ENCODE measurements at places on chromosomes 2 and 18.

DNA sequence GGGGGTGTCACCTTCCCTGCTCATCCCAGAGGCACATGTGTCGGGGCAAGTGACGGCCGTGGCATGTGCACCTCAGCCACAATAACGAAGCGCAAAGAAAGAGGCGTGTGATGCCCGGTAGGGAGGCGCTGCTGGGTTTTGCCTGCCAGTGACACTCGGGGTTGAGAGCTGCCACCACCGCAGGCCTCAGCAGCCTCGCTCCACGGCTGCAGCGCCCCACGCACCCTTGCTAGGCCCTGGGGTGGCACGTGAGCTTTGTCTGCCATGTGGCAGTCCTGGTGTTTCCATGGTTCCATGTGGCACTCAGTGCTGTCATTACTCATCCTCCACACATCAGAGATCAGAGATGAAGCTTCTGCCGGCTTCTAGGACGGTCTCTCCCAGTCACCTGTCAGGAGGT, 136.0 kb upstream of the AGAP1 start:
- no peak for DNase-seq

- DNase-seq = peak; percentile 96
These were observed 5.2 kb upstream of the FHL2 start for GRCh38 chr2:105403783-105404698.

GRCh38 chr2:96907115-96908041, 37.5 kb upstream of the SEMA4C start:
- DNase-seq = no peak

DNA sequence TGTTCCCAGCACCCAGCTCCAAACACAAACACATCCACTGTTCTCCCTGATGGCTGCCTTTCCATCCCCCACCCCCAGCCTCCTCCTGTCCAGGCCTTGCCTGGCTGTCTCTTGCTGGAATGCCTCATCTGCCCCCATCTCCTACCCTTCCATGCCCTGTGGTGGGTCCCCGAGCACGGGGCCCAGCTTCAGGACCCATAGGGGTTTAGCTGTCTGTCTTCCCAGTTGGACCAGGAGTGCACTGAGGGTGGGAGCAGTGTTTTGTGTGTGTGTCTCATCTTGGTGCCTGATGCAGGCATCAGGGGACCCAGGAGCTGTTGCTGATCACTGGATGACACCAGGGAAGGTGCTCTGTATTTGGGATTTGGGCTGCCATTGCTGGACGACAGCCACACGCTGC, 34.5 kb downstream of the GLI2 start:
- no peak for DNase-seq

GRCh38 chr2:193963472-193964119, 1693.4 kb upstream of the SLC39A10 start:
- no peak for DNase-seq

DNA sequence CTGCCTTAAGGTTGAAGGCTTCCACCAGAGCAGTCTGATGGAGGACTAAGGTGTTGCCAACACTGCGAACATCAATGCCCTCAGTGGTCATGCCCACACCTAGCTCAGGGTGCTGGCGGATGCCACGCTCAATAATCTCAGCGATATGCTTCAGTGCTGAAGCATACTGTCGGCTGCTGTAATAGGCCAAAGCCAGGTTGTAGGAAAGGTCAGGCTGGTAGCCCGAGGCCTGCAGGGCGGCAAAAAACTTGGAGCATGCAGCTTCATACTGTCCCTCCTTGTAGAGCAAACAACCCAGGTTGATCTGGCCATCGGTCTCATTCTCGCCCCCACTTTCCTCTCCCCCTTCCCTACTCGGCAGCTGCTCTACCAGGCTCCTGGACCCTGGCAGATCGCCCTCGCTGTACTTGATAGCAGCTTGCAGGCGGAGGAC, 159.4 kb downstream of the AGPS start:
- no peak for DNase-seq

- DNase-seq = no peak
These were observed 155.6 kb downstream of the TTC27 start for GRCh38 chr2:32783469-32783868.

GRCh38 chr2:229363185-229363814, 92.2 kb upstream of the PID1 start:
- no peak for DNase-seq

- no peak for DNase-seq
These were observed 1025.3 kb upstream of the CNTNAP5 start for GRCh38 chr2:122999821-123000220.

DNA sequence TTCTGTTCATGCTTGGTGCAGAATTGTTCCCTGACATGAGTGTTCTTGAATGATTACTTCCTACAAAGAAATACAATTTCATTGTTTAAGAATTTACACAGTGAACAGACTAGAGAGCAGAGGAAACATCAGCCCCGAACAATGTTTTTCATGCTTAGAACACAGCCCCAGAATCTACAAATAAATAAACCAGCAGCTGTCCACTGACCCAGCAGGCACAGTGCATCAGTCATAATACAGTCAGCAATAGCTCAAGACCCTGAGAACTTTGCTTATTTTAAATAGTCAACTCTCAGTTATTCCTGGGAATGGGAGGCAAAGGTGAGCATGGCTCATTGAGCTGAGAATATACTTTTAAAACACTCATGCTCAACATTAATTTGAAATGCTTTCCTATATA, 38.4 kb downstream of the XIRP2 start:
- no peak for DNase-seq

DNA sequence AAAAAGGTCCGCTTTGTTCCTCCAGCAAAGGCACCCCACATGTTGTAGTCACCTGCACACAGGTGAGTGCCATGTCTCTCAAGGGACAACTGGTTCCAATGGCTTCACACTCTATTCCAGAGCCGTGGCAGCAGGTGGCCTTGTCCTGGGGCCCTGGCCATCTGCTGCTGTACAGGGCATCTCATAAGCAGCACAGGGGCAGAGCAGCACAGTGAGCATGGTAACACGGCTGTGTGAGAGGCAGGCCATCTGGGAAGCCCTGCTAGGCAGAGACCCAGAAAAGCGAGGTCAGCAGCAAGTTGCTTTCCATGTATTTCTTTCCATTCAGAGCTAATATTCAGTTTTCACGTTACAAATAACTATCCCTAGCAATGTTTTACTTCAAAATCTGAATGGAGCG, 54.7 kb downstream of the CMPK2 start:
- no peak for DNase-seq

DNA sequence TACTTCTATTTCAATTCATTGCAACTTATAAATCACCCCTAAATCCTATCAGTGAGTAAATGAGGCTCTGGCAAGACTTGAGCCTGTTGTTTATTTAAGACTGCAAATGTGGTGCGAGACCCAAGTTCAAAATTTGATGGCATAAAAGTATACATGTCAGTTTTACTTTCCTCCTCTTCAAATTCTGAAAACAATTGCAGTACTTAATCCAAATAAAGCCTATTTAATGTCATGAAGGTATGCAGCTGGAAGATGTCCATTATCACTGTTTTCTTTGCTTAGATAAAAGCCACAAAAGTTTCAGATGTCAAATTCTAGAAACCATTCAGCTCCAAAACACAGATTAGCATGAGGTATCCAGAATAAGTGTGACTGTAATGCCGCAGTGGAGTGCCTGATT, 3.3 kb downstream of the APCDD1 start:
- no peak for DNase-seq

DNA sequence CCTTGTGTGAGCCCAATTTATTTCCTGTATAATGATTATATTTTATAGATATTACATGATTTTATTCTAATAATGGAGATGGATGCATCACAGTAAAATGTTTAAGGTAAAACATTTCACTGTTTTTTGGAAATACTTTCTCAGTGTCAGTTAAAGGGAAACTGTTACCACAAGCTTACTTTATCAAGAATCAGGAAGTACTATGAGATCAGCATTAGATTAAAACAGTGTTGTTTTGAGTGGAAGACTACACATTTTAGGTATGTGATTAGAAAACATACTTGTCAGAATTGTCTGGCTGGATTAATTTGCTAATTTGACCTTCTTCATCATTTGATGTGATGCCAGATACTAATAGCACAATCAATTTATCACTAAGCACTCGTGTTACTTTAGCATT, at the start of gene HRH4:
Gene HRH4, plus strand, starts transcription at position 250 of the 400 bp plus-strand sequence. Its CDS starts 92 bp downstream, at position 342.
- DNase-seq = no peak

GRCh38 chr2:121075006-121075551, 209.9 kb downstream of the TFCP2L1 start:
- DNase-seq = no peak

DNA sequence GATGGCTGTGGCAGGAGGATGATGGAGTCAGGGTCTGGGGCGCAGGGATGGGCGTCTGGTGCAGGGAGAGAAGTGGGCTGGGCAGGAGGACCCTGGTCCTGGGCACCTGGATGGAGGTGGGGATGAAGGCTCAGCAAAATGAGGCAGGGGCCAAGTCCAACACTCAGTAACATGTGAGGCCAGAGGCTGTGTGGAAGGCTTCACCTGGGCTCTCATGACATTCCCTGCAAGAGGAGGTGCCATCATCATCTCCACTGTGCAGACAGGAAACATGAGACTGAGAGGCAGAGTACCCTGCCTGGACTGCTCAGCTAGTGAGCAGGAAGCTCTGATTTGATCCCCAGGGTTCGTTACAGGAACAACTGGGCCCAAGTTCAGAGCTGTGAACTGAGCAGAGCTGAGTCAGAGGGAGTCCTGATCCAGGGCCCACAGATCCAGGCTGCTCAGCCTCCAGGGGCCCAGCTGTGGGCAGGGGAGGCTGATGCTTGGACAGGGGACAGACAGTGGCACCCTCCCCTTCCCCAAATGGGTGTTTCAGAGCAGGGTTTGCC, 36.9 kb downstream of the HJURP start:
- DNase-seq = no peak

DNA sequence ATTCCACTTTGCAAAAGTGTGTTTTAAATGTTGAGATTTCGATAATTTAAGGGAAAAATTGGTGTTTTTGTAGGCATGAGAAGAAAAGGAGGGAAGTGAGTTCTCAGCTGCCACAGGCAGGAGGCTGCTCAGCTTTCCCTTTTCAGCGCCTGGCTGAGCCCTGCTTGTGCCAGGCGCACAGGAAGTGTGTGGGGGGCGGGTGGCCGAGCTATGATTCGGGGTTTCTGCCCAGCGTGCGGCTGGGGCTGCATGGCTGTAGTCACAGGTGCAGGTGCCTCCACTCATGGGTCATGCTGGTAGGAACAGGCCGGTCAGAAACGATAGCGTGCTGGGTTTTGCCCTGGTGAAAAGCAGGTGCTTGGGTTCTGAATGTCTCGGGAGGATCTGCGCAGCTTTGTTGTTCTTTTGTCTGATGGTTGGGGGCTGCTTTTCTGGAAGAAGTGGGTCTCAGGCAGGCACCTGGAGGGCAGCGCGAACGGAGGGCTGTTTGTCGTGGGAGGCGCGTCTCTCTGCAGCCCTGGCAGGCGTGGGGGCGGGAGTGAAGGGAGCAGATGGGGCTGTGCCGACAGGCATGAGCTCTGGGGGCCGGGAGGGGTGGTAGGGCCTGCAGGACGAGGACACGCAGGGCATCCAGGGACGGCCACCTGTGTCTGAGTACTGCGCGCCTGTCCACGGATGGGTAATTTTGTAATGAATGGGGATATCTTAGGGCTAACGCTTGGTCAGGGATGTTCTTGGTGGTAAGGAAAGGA, 2.1 kb downstream of the KCNG2 start:
- no peak for DNase-seq

GRCh38 chr2:129801575-129801974, 177.9 kb upstream of the RAB6C start:
- no peak for DNase-seq

GRCh38 chr2:96839293-96839874, 4.4 kb downstream of the ANKRD23 start:
- no peak for DNase-seq

DNA sequence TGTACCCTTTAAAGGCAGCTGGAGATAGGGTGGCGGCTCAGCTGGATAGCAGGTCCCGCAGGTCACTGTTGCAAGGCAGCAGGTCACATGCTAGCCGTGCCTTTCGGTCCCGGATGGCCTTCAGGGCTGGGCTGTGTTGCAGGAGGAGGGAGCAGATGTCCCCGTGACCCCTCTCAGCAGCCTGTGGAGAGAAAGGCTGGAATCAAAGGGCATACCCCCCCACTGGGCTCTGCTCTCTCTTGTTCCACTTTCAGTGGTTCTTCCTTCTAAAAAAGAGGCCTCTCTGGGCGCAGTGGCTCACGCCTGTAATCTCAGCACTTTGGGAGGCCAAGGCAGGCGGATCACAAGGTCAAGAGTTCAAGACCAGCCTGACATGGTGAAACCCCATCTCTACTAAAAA, 4.4 kb upstream of the ANKRD23 start:
- DNase-seq = no peak

- no peak for DNase-seq
These were observed 391.7 kb downstream of the TNS1 start for GRCh38 chr2:217611056-217611455.

GRCh38 chr2:46666754-46667153, 187.4 kb downstream of the TMEM247 start:
- DNase-seq = no peak

DNA sequence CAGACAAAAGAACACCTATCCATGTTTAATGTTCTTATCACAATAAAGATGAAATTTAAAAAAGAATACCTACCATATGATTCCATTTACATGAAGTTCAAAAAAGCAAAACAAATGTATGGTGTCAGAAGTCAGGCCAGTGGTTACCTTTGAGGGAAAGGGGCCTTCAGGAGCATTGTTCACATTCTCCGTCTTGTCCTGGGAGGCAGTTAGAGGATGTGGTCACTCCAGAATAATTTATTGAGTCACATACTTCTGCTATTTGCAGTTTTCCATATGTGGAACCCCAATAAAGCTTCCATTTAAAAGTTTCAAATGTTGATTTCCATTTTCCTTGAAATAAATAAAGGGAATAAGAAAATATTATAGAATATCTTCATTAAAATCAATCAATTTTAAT, 41.6 kb upstream of the POU3F3 start:
- no peak for DNase-seq

DNA sequence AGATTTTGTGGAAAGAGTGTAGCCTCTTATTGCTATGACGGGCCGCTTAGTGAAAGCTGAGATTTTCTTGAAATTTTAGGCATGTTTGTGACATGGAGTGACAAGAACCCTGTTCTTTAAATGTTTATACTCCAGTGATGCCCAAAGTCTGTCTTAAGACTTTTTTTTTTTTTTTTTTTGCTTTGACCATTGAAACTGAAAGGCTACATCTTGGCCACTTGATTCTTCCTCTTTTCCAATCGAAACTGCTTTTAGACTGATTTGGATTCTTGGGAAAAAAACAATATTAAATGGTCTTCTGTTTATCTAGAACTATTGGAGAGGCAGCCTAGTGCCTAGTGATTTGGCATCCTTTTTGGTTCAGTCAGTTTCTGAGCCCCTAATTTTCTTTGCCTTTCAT, 2.4 kb upstream of the SLC8A1 start:
- no peak for DNase-seq

GRCh38 chr2:187541086-187542085, 12.8 kb downstream of the TFPI start:
- peak; percentile 70 for DNase-seq

- no peak for DNase-seq
These were observed 62.1 kb downstream of the DYM start for GRCh38 chr18:49398331-49398730.

DNA sequence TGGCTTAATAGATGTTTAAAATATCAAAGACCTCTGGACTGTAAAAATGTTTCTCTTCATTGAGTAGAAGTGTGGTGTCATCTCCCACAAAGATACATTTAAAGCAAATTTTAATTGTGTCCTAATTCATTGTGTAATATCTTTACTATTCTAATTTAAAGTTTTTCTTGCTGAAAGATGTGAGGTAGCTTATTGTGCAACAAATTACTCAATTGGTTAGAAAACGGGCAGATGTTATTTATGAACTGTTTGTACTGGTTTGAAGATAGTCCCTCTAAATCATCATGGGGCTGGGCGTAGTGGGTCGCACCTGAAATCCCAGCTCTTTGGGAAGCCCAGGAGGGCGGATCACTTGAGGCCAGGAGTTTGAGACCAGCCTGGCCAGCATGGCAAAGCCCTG, 65.3 kb downstream of the CYBRD1 start:
- DNase-seq = no peak
